ENCODE measurements at places on chromosomes 5 and 9.

DNA sequence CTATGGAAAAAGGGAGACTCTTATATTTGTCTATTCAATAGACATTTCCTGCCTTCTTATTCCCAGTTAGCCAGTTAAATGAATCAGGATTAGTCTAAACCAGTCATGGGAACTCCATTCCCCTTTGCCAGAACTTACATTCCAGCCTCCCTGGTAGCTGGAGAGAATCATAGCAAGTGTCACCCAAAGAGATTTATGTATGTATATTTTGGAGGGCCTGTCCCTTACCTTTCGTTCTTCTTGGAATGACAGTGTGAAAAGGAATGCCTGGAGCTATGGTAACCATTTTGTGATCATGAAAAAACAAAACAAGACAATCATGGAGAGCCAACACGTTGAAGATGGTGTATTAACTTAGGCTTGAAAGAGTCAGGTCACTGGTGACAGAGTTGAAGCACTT is 627.7 kb downstream of the CCDC171 start:
- H3K27ac ChIP-seq, result no peak overlapping the region
- no peaks in the 10 kb centered on the region for H3K4me1 ChIP-seq
- no peaks in the 10 kb centered on the region for H3K27me3 ChIP-seq
- no peak for DNase-seq
- H3K4me3 ChIP-seq, result no peak overlapping the region
- no peaks in the 10 kb centered on the region for H3K36me3 ChIP-seq

DNA sequence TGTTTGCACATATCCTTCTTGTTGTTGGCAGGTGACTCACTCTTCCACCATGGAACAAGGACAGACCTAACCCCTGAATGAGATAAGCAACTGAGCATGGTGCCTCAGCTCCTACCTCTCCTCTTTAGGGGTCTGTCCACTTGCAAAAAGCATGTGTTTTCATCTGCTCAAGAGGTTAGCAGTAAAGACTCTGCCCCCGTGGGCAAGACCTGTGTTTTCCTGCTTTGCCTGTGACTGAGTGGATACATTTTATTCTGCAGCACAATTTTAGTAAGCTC is 111.0 kb upstream of the LIFR start:
- H3K36me3 ChIP-seq, result no peaks in the 10 kb centered on the region
- DNase-seq, result no peak
- H3K4me3 ChIP-seq, result no peak overlapping the region
- H3K27me3 ChIP-seq, result peaks cover under 1% of the 10 kb centered on the region
- no peak overlapping the region for H3K27ac ChIP-seq

GRCh38 chr9:68919661-68920060 is 94.3 kb downstream of the PRKACG start:
- no peak overlapping the region for H3K4me3 ChIP-seq
- H3K27me3 ChIP-seq, result no peaks in the 10 kb centered on the region
- DNase-seq, result no peak
- H3K36me3 ChIP-seq, result no peaks in the 10 kb centered on the region

DNA sequence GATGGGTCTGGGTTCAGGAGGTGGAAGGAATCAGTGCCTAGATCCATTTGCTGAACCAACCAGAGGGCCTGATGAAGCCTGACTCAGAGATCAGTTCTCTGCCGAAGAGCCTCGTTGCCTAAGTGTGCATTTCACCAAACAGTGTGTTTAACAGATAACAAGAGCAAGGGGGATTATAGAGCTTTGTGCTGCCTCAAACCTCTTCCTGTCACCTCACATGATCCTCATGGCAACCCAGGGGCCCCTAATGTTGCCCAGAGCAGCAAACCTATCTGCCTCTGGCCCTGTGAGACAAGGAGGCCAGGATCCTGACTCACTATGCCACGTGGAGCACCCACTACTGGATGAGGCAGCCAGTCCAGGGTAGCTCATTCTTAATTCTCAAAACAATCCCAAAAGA is 66.3 kb upstream of the EPB41L4B start:
- peaks cover 2% of the 10 kb centered on the region for H3K27me3 ChIP-seq
- H3K4me1 ChIP-seq, result no peaks in the 10 kb centered on the region
- H3K36me3 ChIP-seq, result no peaks in the 10 kb centered on the region
- no peak overlapping the region for H3K27ac ChIP-seq

DNA sequence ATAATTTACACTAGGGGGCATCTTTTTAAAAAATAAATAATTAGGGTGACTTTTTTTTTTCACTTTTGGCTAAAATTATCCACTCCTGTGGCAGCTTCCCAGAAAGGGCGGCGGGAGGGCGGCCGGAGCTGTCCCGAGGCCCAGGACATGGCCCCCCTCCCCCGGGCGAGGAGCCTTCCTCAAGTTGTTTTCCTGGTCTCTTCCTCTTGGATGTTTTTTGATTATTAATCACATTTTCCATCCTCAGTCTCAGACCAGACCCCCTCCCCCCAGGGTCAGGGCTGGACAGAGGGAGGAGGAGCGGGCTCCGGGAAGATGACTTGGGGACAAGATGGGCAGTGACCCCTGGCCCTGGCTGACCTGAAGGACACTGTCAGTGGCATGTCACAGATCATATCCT is 4.7 kb upstream of the CNTFR start:
- no peak for DNase-seq
- no peak overlapping the region for H3K4me3 ChIP-seq
- no peak overlapping the region for H3K27ac ChIP-seq

DNA sequence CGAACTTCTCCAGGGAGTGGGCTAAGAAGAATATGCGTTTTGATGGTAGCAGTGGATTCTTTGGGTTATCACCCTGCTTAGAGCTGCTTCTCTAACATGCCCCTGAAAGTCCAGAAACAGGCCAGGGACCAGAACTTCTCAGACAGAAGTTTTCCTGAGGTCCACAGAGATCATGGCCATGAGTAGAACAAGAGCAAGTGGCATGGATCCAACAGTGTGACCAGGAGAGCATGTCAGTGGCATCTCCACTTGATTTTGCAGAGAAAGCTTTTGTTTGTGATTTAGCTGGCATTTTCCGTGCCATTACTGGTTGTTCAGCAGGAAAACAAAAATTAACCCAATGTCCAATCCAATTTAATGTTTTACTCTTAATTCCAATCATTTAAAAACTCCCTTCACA is 298.5 kb upstream of the CD180 start:
- no peak overlapping the region for H3K4me3 ChIP-seq
- no peak for DNase-seq
- H3K36me3 ChIP-seq, result no peaks in the 10 kb centered on the region

- no peaks in the 10 kb centered on the region for H3K27me3 ChIP-seq
- H3K27ac ChIP-seq, result no peak overlapping the region
- no peak overlapping the region for H3K4me3 ChIP-seq
- H3K36me3 ChIP-seq, result no peaks in the 10 kb centered on the region
Observed at GRCh38 chr9:107867738-107868137, 378.2 kb upstream of the KLF4 start.

DNA sequence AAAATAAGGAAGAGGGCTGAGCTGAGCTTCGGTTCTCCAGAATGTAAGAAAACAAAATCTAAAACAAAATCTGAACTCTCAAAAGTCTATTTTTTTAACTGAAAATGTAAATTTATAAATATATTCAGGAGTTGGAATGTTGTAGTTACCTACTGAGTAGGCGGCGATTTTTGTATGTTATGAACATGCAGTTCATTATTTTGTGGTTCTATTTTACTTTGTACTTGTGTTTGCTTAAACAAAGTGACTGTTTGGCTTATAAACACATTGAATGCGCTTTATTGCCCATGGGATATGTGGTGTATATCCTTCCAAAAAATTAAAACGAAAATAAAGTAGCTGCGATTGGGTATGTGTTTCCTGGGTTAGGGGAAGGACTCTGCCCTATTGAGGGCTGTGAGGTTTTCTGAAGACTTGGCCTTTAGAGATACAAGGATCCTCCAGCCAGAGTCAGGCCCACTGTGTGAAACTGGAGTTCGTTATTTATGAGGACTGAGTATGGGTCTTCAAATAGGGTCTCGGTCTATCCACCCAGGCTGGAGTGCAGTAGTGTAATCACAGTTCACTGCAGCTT is 3.8 kb downstream of the EGR1 start:
- peaks cover 33% of the 10 kb centered on the region for H3K4me1 ChIP-seq
- H3K27ac ChIP-seq, result no peak overlapping the region
- H3K36me3 ChIP-seq, result peaks cover 3% of the 10 kb centered on the region
- no peak overlapping the region for H3K4me3 ChIP-seq
- H3K27me3 ChIP-seq, result no peaks in the 10 kb centered on the region

GRCh38 chr5:36125868-36126267 is 25.8 kb downstream of the LMBRD2 start:
- H3K27me3 ChIP-seq, result no peaks in the 10 kb centered on the region
- no peak for DNase-seq
- peaks cover 33% of the 10 kb centered on the region for H3K36me3 ChIP-seq
- no peak overlapping the region for H3K27ac ChIP-seq
- no peaks in the 10 kb centered on the region for H3K4me1 ChIP-seq
- H3K4me3 ChIP-seq, result no peak overlapping the region

GRCh38 chr9:90457386-90458190 is 185.0 kb downstream of the DIRAS2 start:
- H3K27me3 ChIP-seq, result peaks cover 6% of the 10 kb centered on the region
- H3K36me3 ChIP-seq, result no peaks in the 10 kb centered on the region

DNA sequence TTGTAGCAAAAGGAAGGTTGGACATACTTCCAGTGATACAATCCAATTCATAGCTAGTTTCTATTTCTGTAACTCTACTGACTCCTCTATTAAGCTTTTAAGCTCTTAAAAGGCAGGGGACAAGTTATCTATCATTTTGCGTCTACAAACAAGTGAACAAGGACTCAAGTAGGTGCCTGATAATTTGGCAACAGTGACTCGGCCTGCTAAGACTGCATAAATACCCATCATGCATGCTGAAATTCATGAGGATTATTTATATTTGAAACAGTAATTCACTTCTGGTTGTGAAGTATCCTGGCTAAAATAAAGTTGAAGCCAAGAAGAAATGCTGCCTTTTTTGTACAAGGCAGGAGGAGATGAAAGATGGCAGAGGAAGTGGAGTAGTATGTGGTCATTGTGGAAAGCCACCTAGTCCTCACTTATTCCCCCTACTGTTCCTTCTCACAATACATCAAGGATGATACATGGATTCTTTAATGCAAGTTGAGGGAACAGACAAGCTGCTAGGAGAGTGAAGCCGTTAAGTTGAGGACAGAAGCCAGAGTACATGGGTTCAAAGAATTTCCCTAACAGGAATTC is 74.0 kb downstream of the MRPS27 start:
- no peaks in the 10 kb centered on the region for H3K27me3 ChIP-seq
- H3K27ac ChIP-seq, result no peak overlapping the region
- no peaks in the 10 kb centered on the region for H3K4me1 ChIP-seq
- no peak overlapping the region for H3K4me3 ChIP-seq

- no peak for DNase-seq
- H3K27me3 ChIP-seq, result no peaks in the 10 kb centered on the region
Observed at GRCh38 chr9:20872340-20872977, 159.0 kb downstream of the HACD4 start.

GRCh38 chr5:14472986-14473567 is 108.5 kb upstream of the OTULINL start:
- no peak for DNase-seq
- H3K4me3 ChIP-seq, result no peak overlapping the region
- no peaks in the 10 kb centered on the region for H3K4me1 ChIP-seq
- no peaks in the 10 kb centered on the region for H3K27me3 ChIP-seq
- H3K27ac ChIP-seq, result no peak overlapping the region
- H3K36me3 ChIP-seq, result no peaks in the 10 kb centered on the region

- H3K36me3 ChIP-seq, result no peaks in the 10 kb centered on the region
- no peaks in the 10 kb centered on the region for H3K27me3 ChIP-seq
- DNase-seq, result no peak
- no peak overlapping the region for H3K4me3 ChIP-seq
Observed at GRCh38 chr9:36609306-36609705, 36.6 kb downstream of the MELK start.

DNA sequence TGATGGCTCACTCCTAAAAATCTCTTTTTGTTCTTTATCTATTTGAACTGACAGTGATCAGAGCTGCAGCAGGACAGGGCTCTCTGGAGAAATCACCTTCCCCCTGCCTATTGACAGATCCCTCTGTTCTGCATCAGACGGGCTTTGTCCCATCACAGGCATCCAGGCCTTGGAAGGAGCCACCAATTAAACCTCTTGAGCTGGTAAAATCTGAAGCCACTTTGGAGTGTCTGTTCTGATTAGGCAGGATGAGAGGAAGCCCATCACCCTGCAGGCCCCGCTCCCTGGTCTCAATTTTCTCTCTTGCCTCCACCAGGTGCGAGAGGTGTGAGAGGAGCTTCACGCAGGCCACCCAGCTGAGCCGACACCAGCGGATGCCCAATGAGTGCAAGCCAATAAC is 97.7 kb downstream of the PRDM6 start:
- H3K27me3 ChIP-seq, result no peaks in the 10 kb centered on the region
- no peak overlapping the region for H3K4me3 ChIP-seq
- DNase-seq, result no peak
- H3K36me3 ChIP-seq, result no peaks in the 10 kb centered on the region
- H3K4me1 ChIP-seq, result no peaks in the 10 kb centered on the region
- H3K27ac ChIP-seq, result no peak overlapping the region
